Stimulated activated CD4-positive, alpha-beta T cell treated with anti-CD3 and anti-CD28 coated beads, Interleukin-12 subunit alpha, Interleukin-12 subunit beta, amount 100 ng/mL, for 48 hours (primary cell): ENCODE measurements at places on chromosomes 4 and X.

DNA sequence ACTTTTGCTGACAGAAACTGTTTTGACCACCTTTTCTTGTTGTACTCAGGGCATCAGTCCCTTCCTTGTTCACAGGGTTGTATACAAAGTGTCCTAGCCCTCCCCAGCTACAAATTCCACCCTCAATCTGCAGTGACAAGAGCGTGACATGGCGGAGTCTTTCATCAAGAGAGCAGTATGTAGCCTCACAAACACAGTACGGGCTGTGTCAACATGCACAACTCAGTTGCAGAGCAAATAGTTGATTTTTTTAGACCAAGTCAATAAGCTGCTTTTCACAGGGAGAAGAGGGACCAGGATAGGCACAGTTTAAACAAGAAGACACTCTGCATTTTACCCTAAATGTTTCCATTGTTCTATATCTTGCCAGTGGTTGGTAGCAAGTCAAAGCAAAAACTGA lies 8.6 kb upstream of the HS6ST2 start:
- no peak for DNase-seq

GRCh38 chrX:153626025-153626633 lies 20.9 kb upstream of the DUSP9 start:
- DNase-seq = no peak

GRCh38 chr4:40550948-40551462 lies 78.7 kb downstream of the RBM47 start:
- no peak for DNase-seq

GRCh38 chr4:37680089-37680488 lies 6.1 kb downstream of the RELL1 start:
- no peak for DNase-seq

- no peak for DNase-seq
These were observed 85.0 kb upstream of the CPEB2 start for GRCh38 chr4:14917298-14917633.

GRCh38 chrX:115337491-115338144 lies 48.1 kb downstream of the LUZP4 start:
- no peak for DNase-seq

DNA sequence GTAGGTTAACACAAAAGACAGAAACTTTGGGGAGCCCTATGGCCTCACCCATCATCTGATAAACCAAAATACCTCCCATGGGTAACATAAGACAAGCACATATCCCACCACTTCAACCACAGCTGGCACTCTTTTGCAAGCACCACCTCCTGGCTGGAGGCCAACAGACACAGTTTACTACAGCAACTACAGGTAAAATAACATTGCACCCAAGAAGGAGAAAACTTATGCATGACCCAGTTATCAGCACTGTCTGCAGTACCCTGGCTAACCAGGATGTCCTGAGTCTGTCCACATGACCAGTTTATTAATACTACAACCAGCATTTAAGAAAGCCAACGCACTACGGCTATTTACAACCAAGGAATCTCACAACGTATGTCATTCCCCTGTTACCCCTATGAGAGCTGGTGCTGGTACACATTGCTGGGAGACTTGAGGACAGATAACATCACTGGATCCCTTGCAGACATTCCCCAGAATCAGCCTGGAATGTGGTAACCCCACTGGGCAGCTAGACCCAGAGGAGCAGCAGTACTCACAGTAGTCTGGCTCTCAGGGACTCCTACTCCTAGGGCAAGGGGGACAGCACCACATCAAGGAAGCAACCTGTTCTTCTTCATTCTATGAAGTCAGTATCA lies 32.0 kb downstream of the ELF2 start:
- no peak for DNase-seq

DNA sequence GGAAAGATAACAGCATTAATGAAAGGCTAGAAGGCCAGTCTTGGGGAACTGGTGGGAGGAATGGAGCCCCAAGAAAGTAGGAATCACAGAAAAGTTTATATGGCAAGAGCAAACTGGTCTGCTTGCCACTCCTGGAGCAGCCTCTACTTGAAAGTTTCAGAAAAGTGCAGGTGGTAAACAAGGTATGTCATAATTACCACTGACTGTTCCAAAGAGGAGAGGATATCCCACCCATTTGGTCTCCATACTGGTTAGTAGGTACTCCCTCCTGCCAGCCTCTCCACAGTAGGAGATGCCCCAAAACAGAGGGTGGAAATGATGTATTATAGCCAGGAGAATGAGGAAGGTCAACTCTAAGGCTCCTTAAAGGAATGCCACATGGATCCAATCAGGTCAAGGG lies 145.1 kb downstream of the INPP4B start:
- DNase-seq = no peak

DNA sequence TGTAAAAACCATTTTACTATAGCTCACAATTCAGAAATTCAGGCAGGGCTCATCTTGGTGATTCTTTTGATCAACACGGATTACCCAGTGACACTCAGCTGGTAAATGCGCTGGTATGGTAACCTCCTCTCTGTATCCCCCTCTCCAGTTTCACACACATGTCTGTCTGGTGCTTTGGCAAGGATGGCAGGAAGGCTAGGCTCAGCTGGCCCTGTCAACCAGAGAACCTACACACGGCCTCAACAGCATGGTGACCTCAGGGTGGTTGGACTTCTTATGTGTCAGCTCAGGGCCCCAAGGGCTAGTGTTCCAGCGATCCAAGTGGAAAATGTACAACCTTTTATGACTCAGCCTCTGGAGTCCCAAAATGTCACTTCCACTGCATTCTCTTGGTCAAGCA lies 55.7 kb upstream of the EOLA2 start:
- no peak for DNase-seq

DNA sequence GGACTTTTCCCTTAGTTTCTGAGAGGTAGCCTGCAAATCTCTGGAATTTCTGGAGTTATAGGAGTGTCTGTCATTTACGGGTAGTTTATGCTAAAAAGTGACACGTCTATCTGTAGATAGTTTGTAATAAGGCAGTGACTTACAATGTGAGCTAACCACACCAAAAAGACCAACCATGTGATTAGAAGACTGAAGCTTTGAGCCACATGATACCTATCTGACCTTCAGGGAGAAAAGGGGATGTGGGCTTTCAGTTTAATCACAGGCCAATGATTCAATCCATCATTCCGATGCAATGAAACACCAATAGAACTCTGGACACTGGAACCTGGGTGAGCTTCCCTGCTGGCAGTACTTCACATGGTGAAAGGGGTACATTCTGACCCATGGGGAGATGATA lies 254.6 kb upstream of the GK2 start:
- DNase-seq = no peak
